Activated CD4-positive, CD25-positive, alpha-beta regulatory T cell treated with anti-CD3 and anti-CD28 coated beads, Interleukin-2, amount 50 U/mL, for 16 hours (primary cell): ENCODE measurements at places on chromosomes 6 and 20.

DNA sequence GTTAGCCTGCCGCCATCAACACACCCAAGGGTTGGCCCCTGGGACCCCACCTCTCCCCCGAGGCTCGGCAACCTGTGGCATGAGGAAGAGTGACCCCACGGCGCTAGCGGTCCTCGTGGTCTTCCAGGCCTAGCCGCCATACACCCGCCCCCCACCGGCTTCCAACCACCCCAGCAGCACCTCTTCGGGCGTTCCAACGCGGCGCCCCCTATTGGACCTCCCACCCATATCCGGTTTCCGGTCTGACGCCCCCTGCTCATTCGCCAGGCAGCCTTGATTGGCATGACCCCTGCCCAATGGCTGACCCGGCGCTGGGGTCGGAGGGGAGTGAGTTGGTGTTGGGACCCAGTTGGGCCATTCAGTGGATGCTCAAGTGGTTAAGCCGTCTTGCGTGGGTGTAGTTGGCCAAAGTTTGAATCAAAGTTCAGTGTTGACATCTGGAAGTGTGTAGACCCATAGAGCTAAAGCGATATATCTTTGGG lies at the start of gene GNAS-AS1:
GNAS-AS1 (minus strand) TSS at position 210 of the 482 bp plus-strand sequence.
- peak; percentile 50 for DNase-seq

DNA sequence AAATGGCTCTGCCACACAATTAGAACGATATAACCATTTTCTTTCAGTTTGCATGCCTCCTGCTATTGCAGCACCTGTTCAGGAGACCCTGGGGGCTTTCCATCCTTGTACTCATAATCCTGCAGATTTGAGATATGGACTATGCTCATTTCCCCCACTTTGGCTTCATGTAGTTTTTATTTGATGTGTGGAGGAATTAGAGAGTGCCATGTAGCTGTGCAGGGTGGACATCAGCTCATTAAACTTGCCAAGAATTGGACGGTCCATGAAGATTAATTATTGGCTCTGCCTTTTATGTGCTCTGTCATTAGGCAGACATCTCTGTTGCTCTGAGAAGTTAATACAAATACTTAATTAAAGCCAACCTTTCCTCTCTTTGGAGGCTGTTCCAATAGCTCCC lies 66.2 kb upstream of the CD83 start:
- no peak for DNase-seq

- no peak for DNase-seq
These were observed 135.7 kb downstream of the ATXN1 start for GRCh38 chr6:16625291-16626265.

GRCh38 chr6:156809034-156809433 lies 31.9 kb downstream of the ARID1B start:
- no peak for DNase-seq

DNA sequence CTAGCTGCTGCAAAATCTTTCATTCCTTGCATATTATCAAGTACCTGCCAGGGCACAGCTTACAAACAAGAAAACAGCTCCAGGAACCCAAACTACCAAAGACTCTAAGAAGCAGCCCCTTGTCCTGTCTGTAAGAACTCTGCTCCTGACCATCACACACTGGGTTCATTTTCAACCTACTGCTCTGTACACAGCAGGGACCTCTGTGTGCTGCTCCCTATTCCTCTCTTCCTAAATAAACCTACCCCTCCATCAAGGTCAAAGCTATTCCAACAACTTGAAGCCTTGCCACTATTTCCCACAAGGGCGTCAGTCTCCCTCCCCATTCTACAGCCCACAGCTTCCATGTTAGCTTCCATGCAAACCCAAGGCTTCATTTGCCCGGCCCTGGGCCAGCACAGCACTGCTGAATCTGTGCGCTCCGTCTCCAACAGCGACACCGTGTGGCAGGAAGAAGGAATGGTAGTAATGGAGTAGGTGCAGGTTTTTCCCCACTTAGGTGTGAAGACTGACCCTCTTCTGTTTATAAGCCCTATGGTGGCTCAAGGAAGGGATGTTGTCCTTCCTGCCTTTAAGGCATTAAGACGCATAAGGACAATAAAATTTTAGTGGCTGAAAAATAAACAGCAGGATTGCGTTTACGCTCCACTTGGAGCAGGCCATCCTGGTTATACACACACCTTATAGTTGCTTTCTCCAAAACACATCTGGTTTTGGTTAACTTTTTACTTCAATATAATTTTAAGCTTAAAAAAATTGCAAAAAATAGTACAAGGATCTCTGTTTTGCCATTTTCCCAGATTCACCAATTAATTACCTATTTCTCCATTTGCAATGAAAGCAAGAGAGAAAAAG lies 115.2 kb upstream of the NXT1 start:
- DNase-seq = no peak

GRCh38 chr20:50142812-50143211 lies 10.7 kb downstream of the PEDS1 start:
- no peak for DNase-seq

DNA sequence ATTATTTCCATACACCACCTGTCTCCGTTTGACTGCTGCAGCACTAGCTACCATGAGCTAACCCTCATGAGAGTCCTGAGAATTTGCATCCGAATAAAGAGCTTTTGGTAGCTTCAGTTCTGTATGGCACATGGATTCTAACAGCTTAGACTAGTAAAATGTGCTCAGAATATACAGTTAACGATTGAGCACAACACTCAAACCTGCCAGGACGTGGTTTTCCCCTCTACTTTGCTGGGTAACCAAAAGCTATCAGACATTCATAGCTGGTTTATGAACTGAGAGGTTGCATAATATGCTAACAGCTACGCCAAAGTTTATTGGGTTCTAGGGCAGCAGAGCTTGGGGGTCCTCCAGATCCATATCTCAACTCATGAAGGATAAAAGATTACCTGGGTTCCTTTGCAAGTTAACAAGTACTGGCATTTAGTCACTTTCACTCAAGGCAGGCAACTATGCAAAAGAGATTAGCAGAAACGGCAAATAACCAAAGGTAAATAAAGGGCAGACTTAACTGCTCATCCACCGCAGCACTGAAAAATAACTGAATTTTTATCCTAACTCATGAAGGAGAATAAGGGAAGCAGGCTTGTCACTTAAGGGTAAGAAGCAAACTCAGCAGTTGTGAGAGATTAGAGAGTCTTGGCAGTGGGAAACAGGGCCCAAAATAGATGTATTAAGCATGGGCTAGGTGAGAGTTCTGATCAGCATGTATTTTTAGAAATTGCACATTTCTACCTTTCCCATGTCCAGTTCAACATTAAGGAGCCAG lies 29.4 kb downstream of the NUDT3 start:
- DNase-seq = no peak

GRCh38 chr6:147660334-147661311 lies 152.1 kb downstream of the SAMD5 start:
- DNase-seq = no peak

DNA sequence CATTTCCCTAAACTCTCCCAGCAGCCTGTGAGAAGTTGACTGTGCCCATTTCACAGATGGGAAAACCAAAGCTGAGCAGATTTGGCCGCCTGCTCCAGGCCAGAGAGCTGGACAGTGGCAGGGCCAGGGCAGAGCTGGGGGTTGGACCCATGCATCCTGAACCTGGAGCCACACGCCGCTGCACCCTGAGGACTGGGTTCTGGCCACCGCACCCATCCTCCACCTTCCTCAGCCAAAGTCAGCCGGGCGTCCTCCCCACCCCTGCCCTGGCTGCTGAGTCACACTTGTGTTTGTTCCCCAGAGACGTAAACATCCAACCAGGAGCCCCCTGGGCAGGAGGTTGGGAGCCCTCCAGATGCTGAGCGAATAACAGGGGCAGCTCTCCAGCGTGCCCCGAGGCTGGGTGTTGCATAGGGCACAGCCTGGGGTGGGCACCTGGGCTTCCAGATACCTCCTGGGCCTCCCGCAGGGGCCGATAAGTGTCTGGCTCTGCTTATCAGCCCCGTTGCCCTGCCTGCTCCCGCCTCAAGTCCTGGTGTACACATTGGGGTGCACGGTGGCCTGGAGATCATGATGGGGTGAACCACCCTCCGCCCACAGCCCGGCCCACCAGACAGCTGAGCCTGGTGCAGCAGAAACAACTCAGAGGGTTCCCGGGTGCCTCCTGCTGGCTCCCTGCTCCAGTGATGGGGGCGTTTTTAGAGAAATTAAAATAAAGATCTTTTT lies 23.8 kb downstream of the RBM38 start:
- no peak for DNase-seq

DNA sequence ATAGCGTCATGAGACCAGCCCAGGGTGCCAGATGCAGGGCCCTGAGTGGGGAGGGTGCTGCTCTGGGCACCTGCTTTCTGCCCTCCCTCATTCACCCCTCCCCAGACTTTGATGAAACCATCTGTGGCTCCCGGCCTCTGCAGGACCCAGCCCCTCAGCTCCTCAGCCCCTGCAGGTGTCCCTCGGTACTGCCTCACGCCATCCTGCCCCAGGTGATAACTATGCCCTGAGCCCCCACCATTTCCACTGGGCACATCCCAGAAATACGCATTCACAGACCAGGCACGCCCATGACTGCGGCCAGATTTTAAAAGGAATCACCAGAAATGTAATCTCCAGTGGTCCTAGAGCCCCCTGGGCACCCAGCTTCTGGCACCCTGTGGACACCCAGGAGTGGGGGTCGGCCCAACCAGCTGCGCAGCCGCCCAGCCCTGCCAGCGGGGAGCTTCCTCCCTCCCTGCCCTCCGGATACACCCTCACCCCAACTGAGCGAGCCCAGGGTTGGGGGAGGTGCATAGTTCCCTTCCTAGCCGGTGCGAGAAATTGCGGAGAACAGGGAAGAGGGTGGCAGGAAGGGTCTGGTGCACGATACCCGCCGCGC lies 615 bp upstream of the NTSR1 start:
- no peak for DNase-seq

GRCh38 chr6:90708206-90708737 lies 121.4 kb upstream of the MAP3K7 start:
- no peak for DNase-seq

DNA sequence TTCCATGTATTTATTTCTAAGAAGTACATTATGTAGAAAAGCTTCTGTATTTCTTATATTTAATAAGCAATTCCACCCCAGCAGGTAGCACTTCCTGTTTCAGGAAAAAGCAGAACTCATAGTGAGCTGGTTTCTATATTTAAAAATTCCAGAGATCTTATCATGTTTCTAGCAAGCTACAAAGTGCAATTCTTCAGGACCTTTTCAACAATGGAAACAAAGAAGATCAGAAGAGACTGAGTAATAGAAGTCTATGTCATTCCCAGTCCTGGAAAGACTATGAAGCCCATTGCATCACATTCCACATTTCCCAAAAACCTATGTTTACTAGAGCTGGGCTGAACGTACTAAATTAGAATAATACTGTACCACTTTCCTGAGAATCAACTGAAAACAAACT lies 302.6 kb upstream of the NRSN1 start:
- DNase-seq = no peak

GRCh38 chr6:41302638-41303037 lies 16.2 kb upstream of the TREM1 start:
- no peak for DNase-seq

- DNase-seq = no peak
These were observed 99.1 kb upstream of the KCNQ5 start for GRCh38 chr6:72522735-72523141.

DNA sequence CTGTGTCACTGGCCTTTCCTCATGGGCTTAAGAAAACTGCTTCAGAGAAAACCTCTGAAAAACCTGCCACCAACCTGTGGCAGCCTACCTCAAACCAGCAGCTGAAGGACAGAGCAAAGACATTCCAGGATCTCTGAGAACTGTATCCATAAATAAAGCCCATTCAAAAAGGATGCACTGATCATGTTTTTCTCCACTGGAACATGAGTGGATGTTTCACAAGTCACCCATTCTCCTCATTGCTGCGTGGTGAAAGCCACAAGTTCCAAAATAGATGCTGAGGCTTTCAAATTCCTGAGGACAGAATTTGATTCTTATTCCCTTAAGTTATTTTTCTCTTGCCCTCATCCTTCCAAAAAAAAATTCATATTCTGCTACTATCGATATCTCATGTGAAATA lies 280.6 kb downstream of the KHDC1L start:
- no peak for DNase-seq

GRCh38 chr6:26537160-26537845 lies 863 bp upstream of the HMGN4 start:
- DNase-seq = peak; percentile 86

- DNase-seq = no peak
These were observed 128.3 kb downstream of the ANKRD60 start for GRCh38 chr20:58099956-58100730.

GRCh38 chr6:38452816-38453660 lies 186.7 kb downstream of the BTBD9 start:
- DNase-seq = no peak

GRCh38 chr20:6347916-6348315 lies 225.1 kb upstream of the FERMT1 start:
- no peak for DNase-seq

GRCh38 chr20:3082955-3083952 lies 1.3 kb downstream of the AVP start:
- no peak for DNase-seq

- DNase-seq = no peak
These were observed 40.0 kb upstream of the L3MBTL3 start for GRCh38 chr6:129978148-129978916.

DNA sequence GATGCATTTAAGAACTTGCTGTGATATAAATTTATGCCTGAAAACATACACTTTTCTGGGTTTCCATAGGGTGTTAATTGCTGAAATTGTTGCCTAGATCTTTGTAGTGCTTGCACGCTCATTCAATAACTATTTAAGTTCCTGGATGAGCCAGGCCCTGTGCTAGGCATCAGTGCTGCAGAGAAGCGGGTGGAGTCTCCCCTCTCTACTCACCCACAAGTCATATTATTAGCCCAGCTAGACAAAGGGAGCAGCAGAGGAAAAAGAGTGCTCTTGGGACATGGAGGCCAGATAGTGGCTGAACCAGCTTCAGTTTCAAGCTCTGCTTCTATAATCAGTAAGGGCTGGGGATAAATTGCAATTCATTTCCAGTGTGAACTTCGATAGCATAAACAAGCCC lies 329.1 kb downstream of the TFAP2B start:
- DNase-seq = no peak

GRCh38 chr20:53896041-53896440 lies 174.4 kb downstream of the BCAS1 start:
- no peak for DNase-seq

DNA sequence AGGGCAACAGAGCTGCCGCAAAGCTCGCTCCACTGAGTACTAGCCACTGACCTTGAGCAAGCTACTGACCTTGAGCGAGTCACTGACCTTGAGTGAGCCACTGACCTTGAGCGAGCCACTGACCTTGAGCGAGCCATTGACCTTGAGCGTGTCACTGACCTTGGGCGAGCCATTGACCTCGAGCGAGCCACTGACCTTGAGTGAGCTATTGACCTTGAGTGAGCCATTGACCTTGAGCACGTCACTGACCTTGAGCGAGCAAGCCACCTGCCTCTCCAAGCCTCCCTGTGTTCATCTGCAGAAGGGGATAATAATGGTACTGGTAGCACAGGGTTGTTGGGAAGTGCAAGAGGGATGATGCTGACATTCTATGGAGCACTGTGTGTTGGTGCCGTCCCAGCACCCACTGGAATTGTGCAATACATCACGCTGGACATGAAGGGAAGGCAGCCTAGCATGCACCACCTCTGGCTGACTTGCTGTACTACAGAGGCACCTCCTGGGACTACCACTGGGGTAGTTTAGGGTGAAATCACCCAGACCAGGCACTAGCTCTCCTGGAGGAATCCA lies 60.2 kb downstream of the CTCFL start:
- no peak for DNase-seq
